Hepatocyte (in vitro differentiated cells): ENCODE measurements at places on chromosomes 1 and 21. TPM values are rescaled to one million over a fixed set of nuclear protein-coding genes. Genes with fewer than 3 reads are reported as not detected.

Gene ILDR2
- polyA plus RNA-seq: 0.28 and 1.6 TPM in 2 replicates

Gene OR2AK2
- not detected in 2 replicates for polyA plus RNA-seq

Gene PIK3C2B
- 15.5 and 18.8 TPM in 2 replicates for polyA plus RNA-seq

Gene ZNF644
- 39.8 and 42.0 TPM in 2 replicates for polyA plus RNA-seq

Gene PALMD
- 12.3 and 14.0 TPM in 2 replicates for polyA plus RNA-seq

Gene SYPL2
- 3.0 TPM in 2 replicates for polyA plus RNA-seq

Gene ARTN
- 2.1 and 3.2 TPM in 2 replicates for polyA plus RNA-seq
